ENCODE measurements at places on chromosomes 16 and 17.
A peak's percentile ranks its signal among the peaks of the same experiment; 100 is the strongest.

- no peak for DNase-seq
Observed at GRCh38 chr17:82440991-82441627, 9.4 kb downstream of the CYBC1 start.

DNA sequence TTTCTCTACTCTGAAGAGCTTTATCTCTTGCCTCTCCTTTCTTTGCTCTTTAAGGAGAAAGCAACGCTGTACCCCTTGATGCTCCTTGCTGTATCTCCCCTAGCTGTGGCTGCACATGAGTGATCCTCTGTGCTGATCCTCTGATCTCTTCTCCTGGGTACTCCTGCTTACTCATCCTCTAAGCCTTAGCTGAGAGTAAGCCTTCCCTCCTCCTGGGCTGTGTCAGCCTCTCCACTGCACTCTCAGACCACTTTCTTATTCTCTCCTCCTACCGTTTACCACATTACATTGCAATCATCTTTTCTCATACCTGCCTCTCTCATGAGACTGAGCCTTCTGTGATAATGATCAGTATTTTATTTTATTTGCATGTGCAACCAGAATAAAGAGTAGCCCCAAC lies 25.1 kb downstream of the SOX9 start:
- no peak for DNase-seq

- no peak for DNase-seq
Observed at GRCh38 chr17:46179375-46179999, 13.7 kb downstream of the KANSL1 start.

DNA sequence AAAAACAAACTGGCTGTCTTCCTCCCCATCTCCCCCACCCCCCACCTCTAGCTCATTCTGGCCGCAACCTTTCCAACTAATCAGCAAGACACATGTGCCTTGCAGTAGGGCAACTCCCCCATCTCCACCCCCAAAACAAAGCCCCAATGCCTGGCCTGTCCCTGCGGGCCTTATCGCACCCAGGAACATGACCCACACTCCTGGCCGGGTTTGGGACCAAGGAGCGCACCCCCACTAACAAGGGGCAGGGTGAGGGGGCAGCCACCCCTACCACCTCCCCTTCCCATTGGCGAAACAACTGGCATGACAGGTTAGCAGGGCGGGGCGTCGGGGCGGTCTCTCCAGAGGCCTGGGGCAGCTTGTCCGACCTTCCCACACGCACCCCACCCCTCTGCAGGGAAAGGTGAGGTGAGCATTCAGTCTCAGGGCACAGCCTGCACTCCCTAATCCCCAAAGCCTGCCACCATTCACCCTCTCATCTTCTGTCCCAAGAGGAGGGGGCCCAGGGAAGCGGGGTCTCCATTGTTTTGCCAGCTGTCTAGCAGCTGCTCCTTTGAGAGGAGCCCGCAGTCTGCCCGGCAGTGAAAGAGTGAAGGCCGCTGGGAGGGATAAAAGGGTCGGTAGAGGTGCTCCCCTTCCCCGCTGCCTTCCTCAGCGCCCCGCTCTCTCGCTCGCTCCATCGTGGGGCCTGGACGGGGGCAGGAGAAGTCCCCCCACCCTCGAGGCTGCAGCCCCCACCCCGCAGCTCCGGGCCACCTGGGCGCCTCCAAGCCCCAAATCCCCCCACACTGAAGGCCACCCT lies 765 bp downstream of the MYO18A start:
- DNase-seq, result no peak

DNA sequence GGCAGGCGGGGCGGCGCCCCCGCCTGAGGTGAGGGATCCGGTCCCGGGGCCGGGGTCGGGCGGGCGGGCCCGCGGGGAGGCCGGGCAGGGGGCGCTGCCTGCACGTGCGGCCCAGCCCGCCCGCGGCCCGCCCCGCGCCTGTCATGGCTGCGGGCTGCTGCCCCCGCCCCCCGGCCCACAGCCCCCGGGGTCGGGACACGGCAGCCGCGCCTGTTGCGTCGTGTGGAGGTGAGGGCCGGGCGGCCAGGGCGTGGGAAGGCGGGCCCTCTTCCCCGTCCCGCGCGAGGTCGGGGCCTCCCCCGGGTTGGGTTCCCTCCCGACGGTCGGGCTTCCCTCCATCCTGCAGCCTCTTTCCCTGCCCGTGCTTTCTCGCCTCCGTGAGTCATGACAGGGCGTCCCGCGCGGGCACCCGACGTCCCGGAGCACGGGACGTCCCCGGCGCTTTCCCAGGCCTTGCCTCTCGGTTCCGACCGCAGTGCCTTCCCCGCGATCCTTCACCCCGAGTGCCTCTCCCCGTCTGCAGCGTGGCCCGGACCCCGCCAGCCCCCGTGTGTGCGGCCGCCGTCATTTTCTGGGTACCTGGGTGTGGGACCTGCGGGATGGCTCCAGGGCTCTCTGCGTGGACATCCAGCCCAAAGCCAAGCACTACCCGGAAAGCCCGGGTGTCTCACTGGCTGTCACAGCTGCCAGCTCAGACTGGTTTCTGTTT lies 76.7 kb downstream of the CHD9 start:
- peak; percentile 28 for DNase-seq

DNA sequence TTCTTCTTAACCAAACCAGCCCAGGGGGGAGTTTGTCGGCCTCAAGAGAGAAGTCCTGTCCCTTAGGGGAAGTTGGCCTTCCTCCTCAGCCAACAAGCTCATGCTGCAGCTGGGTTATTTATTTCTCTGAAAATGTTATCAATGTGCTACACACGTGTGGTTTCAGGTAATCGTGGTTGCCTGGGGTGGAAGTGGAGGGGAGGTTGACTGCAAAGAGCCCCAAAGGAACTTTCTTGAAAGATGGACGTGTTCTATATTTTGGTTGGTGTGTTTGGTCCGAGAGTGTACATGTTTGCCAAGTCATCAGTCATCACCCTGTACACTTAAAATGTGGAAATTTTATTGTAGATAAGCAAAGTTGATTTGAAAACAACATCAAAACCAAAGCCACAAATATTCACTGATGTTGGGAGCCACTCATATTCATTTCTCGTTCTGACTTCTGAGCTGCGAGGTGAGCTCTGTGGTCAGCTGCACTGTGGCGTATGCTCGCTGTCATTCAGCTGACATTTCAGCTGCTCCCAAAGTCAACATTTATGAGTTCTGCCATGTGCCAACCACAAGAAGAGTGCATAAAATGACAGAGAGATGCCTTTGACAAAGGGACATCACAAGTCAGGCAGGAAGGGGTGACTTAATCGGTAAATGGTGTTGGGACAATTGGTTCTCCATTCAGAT lies 26.5 kb upstream of the ADGRG1 start:
- no peak for DNase-seq

GRCh38 chr17:3385869-3386816 lies at the start of gene OR3A2:
TSS of gene OR3A2 (minus strand) at chr17:3386308.
- DNase-seq, result no peak

GRCh38 chr16:78720416-78720815 lies 621.0 kb downstream of the WWOX start:
- DNase-seq, result no peak

Data from stimulated activated CD4-positive, alpha-beta T cell treated with anti-CD3 and anti-CD28 coated beads, Interleukin-1b, Interleukin-23, amount 100 ng/mL, for 1 hour (primary cell).